Occipital lobe (tissue), 3 donors: ENCODE measurements at places on chromosomes 5 and 9. TPM values are rescaled to one million over a fixed set of nuclear protein-coding genes. Genes with fewer than 3 reads are reported as not detected.

Gene TUSC1
- total RNA-seq, result 10.5 TPM

Gene PCA3
- 0.16 TPM for total RNA-seq

Gene CAMK2A
- total RNA-seq, result 14.0 TPM

Gene CCDC192
- not detected for total RNA-seq

Gene SEMA6A
- total RNA-seq, result 24.2 TPM

Gene SLC2A6
- 17.2 TPM for total RNA-seq

Gene INSL4
- total RNA-seq, result not detected

Gene CDK9
- total RNA-seq, result 45.1 TPM

Gene FOXD4
- total RNA-seq, result 0.47 TPM

Gene GDNF
- not detected for total RNA-seq

Gene ARAP3
- total RNA-seq, result 3.3 TPM

Gene ACER2
- total RNA-seq, result 11.4 TPM

Gene ORM2
- not detected for total RNA-seq

Gene IFNB1
- not detected for total RNA-seq

Gene PLPPR1
- total RNA-seq, result 222 TPM

Gene IL3
- total RNA-seq, result not detected

Gene CEL
- total RNA-seq, result not detected

Gene COMMD10
- total RNA-seq, result 35.1 TPM

Gene ENTR1
- 20.1 TPM for total RNA-seq

Gene ZNF366
- total RNA-seq, result 0.94 TPM

Gene TLR4
- 10.8 TPM for total RNA-seq

Gene RAD1
- total RNA-seq, result 48.4 TPM

Gene TAF1L
- 0.78 TPM for total RNA-seq

Gene TMEM232
- 19.3 TPM for total RNA-seq

Gene TBC1D2
- 1.9 TPM for total RNA-seq

Gene GABRG2
- 37.4 TPM for total RNA-seq

Gene TEX48
- total RNA-seq, result not detected

Gene AK8
- 1.1 TPM for total RNA-seq

Gene NNT
- total RNA-seq, result 157 TPM

Gene YIPF5
- 81.7 TPM for total RNA-seq

Gene PCDHGC5
- total RNA-seq, result 6.2 TPM

Gene TYRP1
- total RNA-seq, result 0.31 TPM

Gene FST
- total RNA-seq, result 3.0 TPM

Gene DNLZ
- total RNA-seq, result 4.1 TPM

Gene SLC25A2
- not detected for total RNA-seq

Gene UBAC1
- 32.8 TPM for total RNA-seq

Gene QRFP
- total RNA-seq, result not detected

Gene SRP19
- 33.8 TPM for total RNA-seq

Gene DBN1
- 170 TPM for total RNA-seq

Gene EMB
- total RNA-seq, result 3.0 TPM

Gene CRHBP
- 2.3 TPM for total RNA-seq

Gene COL27A1
- total RNA-seq, result 1.4 TPM

Gene IRX4
- not detected for total RNA-seq

Gene TMEM171
- 0.78 TPM for total RNA-seq

Gene SPRY4
- 3.3 TPM for total RNA-seq

Gene SMIM33
- total RNA-seq, result not detected

Gene NTNG2
- 46.3 TPM for total RNA-seq

Gene FBP2
- total RNA-seq, result not detected

Gene IL5
- not detected for total RNA-seq

Gene NPR2
- total RNA-seq, result 11.2 TPM

Gene MCC
- total RNA-seq, result 15.8 TPM
